ENCODE measurements at places on chromosomes 16 and 17. TPM values are rescaled to one million over a fixed set of nuclear protein-coding genes. Genes with fewer than 3 reads are reported as not detected.

DNA sequence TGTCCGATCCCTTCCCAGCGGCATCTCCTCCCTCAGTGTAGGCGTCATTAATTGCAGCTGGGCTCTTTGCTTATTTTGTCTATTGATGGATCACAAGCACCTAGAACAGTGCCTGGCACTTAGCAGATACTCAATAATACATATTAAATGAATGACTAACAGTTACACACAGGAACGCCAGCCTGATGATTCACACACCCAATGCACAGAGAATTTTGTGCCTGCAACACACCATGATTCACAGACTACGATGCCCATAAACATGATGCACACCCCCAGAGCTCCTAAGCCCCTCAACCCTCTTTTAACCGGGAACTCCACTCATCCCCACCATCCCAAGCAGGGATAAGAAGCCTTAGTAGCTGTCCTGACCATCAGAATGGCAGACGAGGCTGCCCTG is 66.6 kb upstream of the TMEM97 start:
- H3K4me3 ChIP-seq: no peak overlapping the region
- DNase-seq: no peak
- H3K27me3 ChIP-seq: peaks cover 9% of the 10 kb centered on the region
- no peak overlapping the region for H3K27ac ChIP-seq
- peaks cover 5% of the 10 kb centered on the region for H3K4me1 ChIP-seq

DNA sequence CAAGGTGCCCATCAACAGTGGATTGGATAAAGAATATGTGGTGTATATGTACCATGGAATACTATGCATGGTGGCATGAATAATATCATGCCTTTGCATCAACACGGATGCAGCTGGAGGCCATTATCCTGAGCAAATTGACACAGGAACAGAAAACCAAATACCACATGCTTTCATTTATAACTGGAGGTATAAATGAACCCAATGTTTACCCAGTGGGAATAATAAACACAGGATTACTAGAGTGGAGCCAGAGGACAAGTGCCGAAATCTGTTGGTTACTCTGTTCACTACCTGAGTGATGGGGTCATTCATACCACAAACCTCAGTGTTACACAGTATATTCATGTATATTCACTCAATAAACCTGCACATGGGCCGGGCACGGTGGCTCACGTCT is 125.2 kb downstream of the CDH11 start:
- no peak for DNase-seq
- H3K27me3 ChIP-seq: no peaks in the 10 kb centered on the region

- no peak for DNase-seq
- H3K27ac ChIP-seq: no peak overlapping the region
- H3K4me1 ChIP-seq: no peaks in the 10 kb centered on the region
- peaks cover 5% of the 10 kb centered on the region for H3K27me3 ChIP-seq
- H3K36me3 ChIP-seq: peaks cover 3% of the 10 kb centered on the region
- no peak overlapping the region for H3K4me3 ChIP-seq
These were observed 183.9 kb upstream of the CDH5 start for GRCh38 chr16:66182592-66182991.

DNA sequence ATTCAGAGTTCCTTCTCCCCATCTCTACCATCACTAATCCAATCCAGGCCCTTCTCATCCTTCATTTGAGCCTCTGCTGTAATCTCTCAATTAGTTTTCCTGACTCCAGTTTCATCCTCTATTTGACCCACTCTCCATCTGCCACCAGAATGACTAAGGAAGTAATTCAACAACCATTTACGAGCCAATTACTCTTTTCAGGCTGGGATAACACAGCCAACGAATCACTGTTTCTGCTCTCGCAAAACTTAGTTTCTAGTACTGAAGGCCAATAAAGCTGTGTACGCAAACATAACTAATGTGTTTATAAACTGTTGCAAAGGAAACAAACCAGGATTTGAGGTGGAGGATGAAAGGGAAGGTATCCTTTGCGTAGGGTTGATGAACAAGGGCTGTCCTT is 53.7 kb downstream of the MAP2K6 start:
- H3K36me3 ChIP-seq: peaks cover 14% of the 10 kb centered on the region
- peaks cover 26% of the 10 kb centered on the region for H3K4me1 ChIP-seq
- H3K4me3 ChIP-seq: no peak overlapping the region
- no peak for DNase-seq
- peak overlapping the region; percentile 76 for H3K27ac ChIP-seq

GRCh38 chr17:31568539-31568938 is 177.1 kb downstream of the RAB11FIP4 start:
- H3K4me1 ChIP-seq: no peaks in the 10 kb centered on the region
- DNase-seq: no peak
- peaks cover 6% of the 10 kb centered on the region for H3K27me3 ChIP-seq
- no peak overlapping the region for H3K27ac ChIP-seq
- H3K4me3 ChIP-seq: no peak overlapping the region
- no peaks in the 10 kb centered on the region for H3K36me3 ChIP-seq

GRCh38 chr17:4953451-4953961 is 2.6 kb downstream of the ENO3 start:
- H3K4me3 ChIP-seq: peak overlapping the region; percentile 52
- no peaks in the 10 kb centered on the region for H3K36me3 ChIP-seq
- DNase-seq: no peak
- peaks cover 2% of the 10 kb centered on the region for H3K27me3 ChIP-seq
- peaks cover 21% of the 10 kb centered on the region for H3K4me1 ChIP-seq
- H3K27ac ChIP-seq: no peak overlapping the region

DNA sequence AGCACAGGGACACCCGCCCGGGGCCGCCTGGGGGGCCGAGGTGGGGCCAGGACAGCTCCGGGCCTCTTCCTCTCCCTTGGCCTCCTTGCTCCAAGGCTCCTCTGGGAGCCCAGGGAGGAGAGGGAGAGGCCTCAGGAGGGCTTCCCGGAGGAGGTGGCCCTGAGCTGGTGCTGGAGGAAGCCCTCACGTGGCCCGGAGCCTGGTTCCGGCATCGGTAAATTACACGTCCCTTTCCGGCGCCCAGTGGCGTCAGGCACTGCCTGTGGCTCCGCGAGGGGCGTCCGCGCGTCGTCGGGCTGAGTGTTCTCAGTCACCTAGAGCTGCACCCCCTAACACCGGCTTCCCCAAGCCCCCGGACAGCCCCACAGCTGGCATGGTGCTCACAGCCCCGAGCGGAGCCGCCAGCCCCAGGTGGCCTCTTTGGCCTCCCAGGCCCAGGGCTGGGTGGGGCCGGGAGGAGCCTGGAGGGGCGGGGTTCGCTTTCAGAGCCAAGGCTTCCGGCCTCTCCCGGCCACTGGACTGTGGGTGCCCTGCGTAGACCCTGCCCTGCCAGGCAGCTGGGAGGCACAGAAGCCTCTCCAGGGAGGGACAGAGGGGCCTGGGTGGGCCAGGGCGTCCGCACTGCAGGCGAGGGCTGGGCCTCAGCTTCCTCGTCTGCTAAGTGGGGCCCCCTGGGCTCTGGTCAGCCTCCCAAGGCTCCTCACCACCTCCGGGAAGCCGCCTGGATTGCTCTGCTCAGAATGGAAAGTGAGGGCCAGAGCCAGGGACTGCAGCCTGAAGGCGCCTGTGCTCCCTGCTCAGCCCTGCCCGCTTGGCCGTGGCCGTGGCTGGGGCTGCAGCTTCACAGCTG is 27.9 kb upstream of the SSTR5 start:
- DNase-seq: no peak
- H3K36me3 ChIP-seq: no peaks in the 10 kb centered on the region
- no peak overlapping the region for H3K4me3 ChIP-seq
- peaks cover 3% of the 10 kb centered on the region for H3K4me1 ChIP-seq
- peaks cover 2% of the 10 kb centered on the region for H3K27me3 ChIP-seq

DNA sequence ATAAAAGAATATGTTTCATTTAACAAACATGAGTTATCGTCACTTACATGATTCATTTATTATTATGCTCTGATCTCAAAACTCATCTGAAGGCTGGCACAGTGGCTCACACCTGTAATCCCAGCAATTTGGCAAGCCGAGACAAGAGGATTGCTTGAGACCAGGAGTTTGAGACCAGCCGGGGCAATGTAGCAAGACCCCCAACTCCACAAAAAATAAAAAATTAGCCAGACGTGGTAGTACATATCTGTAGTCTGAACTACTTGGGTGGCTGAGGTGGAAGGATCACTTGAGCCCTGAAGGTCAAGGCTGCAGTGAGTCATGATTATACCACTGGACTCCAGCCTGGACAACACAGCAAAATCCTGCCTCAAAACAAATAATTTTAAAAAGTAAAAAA is 16.0 kb downstream of the APPBP2 start:
- H3K4me3 ChIP-seq: no peak overlapping the region
- no peak overlapping the region for H3K27ac ChIP-seq
- peaks cover 8% of the 10 kb centered on the region for H3K36me3 ChIP-seq
- peaks cover 8% of the 10 kb centered on the region for H3K4me1 ChIP-seq
- no peaks in the 10 kb centered on the region for H3K27me3 ChIP-seq

- no peak overlapping the region for H3K27ac ChIP-seq
- no peak overlapping the region for H3K4me3 ChIP-seq
- no peak for DNase-seq
- H3K4me1 ChIP-seq: peaks cover 31% of the 10 kb centered on the region
- H3K27me3 ChIP-seq: peaks cover 4% of the 10 kb centered on the region
These were observed 96.0 kb downstream of the YPEL2 start for GRCh38 chr17:59427425-59427921.

DNA sequence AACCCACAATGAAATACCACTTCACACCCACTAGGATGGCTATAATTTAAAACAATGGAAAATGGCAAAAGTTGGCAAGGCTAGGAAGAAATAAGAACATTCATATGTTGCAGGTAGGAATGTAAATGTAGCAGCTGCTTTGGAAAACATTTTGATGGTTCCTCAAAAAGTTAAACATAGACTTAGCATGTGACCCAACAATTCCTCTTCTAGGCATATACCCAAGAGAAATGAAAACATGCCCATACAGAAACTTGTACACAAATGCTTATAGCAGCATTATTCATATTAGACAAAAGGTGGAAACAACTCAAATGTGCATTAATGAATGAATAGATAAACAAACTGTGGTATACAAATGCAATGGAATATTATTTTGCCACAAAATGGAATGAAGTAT is 36.1 kb downstream of the MEOX1 start:
- peaks cover 19% of the 10 kb centered on the region for H3K4me1 ChIP-seq
- H3K27ac ChIP-seq: no peak overlapping the region
- H3K4me3 ChIP-seq: no peak overlapping the region
- H3K27me3 ChIP-seq: no peaks in the 10 kb centered on the region
- H3K36me3 ChIP-seq: no peaks in the 10 kb centered on the region
- no peak for DNase-seq

GRCh38 chr17:72425133-72425793 is 304.4 kb downstream of the SOX9 start:
- H3K4me3 ChIP-seq: no peak overlapping the region
- no peaks in the 10 kb centered on the region for H3K27me3 ChIP-seq
- H3K4me1 ChIP-seq: no peaks in the 10 kb centered on the region

- peaks cover 3% of the 10 kb centered on the region for H3K27me3 ChIP-seq
- no peak overlapping the region for H3K4me3 ChIP-seq
- no peaks in the 10 kb centered on the region for H3K36me3 ChIP-seq
- no peak for DNase-seq
- H3K4me1 ChIP-seq: peaks cover 22% of the 10 kb centered on the region
- H3K27ac ChIP-seq: no peak overlapping the region
These were observed 3.3 kb upstream of the SLC38A8 start for GRCh38 chr16:84045818-84046470.

- no peak overlapping the region for H3K27ac ChIP-seq
These were observed 89.5 kb downstream of the CDH11 start for GRCh38 chr16:65032387-65032786.

Gene PAQR4
- 53.3 TPM for total RNA-seq

Gene EEF2K
- total RNA-seq: 21.2 TPM

Gene DPEP3
- total RNA-seq: not detected

Gene FXR2
- total RNA-seq: 51.9 TPM

Gene MED9
- 20.5 TPM for total RNA-seq

Gene CDT1
- 79.6 TPM for total RNA-seq

Gene P4HB
- total RNA-seq: 364 TPM

Gene CIBAR2
- not detected for total RNA-seq

Gene KDM6B
- 64.8 TPM for total RNA-seq

Data from neural crest cell (in vitro differentiated cells).